ENCODE measurements at places on chromosomes 1 and 21. TPM values are rescaled to one million over a fixed set of nuclear protein-coding genes. Genes with fewer than 3 reads are reported as not detected.

The DISC1 gene
- total RNA-seq = 4.3 TPM

- DNase-seq = no peak
Observed at GRCh38 chr1:208907790-208908189, 663.6 kb upstream of the PLXNA2 start.

The ALDH4A1 gene
- 27.3 TPM for total RNA-seq

The NPR1 gene
- 10.5 TPM for total RNA-seq

The EPHA10 gene
- total RNA-seq = 0.10 TPM
